ENCODE measurements at places on chromosomes 12 and 14.

DNA sequence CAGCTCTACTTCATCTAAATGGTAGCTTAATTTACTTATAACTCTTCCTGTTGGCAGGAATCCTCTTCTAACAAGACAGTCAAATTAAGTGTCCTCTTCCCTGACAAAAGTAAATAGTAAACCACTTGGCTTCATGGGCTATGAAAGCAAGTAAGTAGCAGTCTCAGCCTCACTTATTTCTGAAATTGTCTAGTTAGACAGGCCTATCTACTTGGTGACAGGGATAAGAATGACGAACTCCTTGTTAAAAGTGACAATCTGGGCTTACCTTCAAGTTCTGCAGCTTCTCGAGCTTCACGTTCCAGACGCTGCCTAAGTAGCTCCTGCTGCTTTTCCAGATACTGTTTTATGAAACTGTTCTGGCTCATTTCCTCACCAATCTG, 4.7 kb downstream of the ACIN1 start:
- no peak for DNase-seq

DNA sequence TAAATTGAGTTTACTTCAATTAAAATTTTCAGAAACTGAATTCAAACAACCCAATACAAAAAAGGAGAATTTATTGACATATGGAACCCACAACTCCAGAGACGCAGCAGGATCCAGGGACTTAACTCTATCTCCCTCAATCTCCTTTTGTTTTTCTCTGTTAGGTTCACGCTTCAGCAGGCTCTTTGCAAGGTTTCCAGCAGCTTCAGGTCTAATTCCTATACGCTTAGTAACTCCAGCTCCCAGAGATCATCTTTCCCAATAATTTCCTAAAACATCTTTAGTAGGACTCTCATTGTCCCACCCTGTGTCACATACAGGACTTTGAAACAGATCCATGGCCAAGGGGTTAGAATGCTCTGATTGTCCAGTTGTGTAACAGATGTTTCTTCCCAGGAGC, 175.2 kb downstream of the RMST start:
- no peak for DNase-seq

DNA sequence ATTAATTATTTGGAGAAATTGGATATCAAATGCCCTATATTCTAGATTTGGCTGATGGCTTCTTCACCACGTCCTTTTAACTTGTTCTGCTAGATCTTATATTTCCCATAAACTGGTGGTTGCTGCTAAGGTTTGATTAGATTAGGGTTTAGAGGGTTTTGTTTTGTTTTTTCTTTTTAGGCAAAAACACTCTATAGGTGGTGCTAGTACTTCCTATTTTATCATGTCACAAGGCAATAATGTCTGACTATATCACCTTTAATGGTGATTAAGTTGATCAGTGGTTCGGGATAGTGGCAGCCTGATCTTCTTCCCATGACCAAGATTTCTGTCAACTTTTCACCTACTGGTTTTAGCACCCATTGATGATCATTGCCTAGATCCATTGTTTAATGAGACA, 455.1 kb downstream of the RAD51B start:
- DNase-seq = no peak

DNA sequence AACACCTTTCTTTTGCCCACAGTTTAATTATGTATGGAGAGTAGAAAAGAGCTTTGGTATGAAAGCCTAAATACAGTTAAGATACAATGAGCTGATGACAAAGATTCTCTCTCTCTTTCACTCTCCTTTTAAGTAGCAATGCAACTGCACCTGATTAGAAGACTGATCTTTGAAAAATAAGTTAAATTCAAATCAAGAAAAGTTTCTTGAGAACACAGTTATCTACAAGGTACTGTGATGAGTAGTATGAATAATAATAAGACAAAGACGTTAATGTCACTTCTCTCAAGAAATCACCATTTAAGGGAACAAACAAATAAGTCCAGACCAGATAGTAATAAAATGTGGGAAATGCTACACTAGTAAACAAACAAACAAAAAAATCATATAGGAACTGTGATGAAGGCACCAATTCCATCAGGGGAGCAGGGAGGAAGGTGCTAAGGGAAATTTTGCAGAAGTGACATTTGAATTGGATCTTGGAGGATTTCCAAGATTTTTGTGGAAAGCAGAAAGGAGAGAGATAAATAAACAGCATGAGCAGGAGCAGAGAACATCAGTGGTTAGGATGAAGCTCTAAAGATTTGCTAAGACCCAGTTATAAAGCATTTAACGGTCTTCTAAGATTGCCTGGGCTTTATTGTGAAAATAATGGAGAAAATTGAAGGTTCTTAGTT, 65.2 kb upstream of the STK38L start:
- peak; percentile 32 for DNase-seq

- DNase-seq = no peak
These were observed 66.5 kb upstream of the ABCD2 start for GRCh38 chr12:39685854-39686657.
